ENCODE measurements at places on chromosomes 5 and 9.
A peak's percentile ranks its signal among the peaks of the same experiment; 100 is the strongest.

DNA sequence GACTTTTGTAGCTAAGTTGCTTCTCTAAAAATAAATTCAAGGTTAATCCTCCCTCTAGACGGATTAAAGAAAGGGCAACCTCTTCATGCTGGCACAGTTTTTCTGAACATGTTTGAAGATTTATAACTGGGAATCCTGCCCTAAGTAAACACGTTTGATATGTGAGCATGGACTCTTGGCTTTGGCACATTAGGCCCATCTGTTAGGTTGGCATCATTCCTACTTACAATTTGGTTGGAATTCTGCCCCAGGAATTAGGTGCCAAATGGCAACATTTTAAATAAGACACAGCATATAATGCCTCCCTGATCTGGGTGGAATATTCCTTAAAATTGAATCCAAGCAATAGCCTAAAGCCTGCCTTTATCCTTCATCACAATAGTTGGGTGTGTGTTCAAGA is 372.3 kb upstream of the CDH18 start:
- peak; percentile 98 for DNase-seq

DNA sequence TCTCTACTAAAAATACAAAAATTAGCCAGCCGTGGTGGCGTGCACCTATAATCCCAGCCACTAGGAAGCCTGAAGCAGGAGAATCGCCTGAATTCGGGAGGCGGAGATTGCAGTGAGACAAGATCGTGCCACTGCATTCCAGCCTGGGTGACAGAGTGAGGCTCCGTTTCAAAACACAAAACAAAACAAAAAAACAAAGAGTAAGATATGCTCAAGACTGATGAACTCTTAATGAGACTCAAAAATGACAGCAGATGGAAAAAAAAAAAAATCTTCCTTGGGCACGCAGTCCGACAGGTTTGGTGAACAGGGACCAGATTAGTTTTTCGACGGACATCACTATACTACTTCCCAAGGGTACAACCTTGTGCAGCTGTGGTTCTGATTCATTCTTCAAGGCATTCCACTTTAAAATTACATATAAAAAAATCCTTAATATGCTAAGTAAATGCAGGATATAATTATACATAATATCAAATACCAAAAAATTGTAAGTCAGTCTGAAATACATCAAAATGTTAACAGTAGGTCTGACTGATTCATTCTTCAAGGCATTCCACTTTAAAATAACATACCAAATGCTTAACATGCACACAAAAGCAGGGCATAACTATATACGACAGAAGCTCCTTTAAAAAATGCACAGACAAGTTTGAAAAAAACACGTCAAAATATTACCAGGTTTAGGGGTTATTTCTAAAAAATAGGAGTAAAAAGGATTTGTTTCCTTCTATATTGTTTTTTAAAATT is 12.3 kb downstream of the PSIP1 start:
- DNase-seq, result no peak

DNA sequence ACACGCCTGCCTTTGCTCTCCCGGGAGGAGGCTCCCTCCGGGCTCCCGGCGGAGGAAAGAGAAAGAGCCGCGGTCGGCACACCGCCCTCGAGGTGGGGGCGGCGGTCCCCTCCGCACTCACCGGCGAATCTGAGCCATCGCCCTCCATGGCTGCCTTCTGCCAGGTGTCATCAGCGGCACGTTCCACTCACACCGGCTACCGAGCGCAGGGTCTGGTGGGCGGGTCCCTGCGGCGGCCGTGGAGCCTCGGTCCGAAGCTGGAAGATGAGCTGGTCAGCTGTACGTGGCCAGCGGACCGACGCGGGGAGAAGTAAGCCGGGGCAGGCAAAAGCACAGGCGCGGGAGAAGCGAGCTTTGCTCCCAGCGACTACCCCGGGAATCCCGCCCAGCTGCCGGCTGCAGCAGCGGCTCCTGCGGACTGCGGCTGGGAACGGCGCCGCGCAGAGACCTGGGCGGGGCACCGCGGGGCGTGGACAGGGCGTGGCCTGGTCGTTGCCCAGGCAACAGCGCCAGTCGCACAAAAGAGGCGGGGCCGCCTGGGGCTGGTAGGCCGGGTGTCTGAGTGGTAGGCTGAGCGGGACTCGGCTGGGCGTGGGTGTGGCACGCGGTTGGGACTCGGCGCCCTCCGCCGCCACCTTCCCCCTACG is at the start of gene TRIM36:
Gene TRIM36, minus strand, starts transcription at position 422 of the 647 bp plus-strand sequence. Its CDS starts 274 bp downstream, at position 148.
- peak; percentile 81 for DNase-seq

GRCh38 chr5:90308787-90309585 is 100.6 kb downstream of the CETN3 start:
- DNase-seq, result no peak

DNA sequence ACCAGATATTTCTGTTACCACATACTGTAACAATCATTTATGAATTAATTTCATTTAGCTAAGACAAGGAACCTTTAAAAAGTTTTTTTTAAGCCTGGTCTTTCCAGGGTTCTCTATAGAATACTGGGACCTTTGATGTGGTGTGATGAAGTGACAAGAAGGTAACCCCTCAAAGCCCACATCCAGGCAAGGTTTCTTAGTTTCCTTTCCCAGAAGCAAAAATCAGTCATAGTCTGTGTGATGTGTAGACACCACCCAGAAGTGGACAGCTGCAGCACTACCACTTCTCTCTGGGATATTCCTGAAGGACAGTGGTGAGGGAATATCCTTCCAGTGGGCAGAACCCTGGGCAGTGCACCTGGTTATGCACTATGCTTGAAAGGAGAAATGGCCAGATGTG is 115.6 kb downstream of the TTC39B start:
- no peak for DNase-seq

DNA sequence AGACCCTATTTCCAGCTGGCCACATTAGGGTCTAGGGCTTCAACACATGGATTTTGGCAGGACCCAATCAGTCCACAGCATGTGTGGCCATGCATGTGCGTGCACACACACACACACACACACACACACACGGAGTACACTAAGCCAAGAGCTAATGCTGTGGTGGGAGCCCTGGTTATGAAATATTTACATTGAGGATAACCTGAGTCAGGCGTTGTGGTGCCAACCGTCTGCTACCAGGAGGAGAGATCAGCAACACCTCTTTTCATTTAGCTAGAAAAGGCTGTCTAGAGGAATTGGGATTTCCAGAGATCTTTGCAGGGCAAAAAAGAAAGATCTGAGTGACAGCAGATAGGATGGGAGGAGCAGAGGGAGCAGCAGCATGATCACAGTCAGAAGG is 141.5 kb downstream of the TRPM3 start:
- no peak for DNase-seq

DNA sequence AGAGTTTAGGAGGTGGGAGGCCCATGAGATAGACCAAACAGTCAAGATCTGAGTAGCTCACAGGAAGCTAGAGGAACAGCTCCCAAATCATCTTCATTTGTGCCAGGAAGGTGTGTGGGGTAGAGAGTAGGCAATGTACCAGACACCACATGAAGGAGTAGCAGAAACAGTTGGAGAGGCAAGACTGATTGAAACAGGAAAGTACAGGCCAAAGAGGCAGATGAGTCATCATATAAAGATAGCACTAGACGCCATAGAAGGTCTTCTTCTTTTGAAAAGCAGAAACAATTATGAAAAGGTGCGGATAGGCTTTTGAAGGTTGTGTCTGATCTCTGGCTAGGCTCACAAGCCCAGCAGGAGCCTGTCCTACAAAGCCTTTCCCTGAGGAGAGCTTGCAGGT is 62.7 kb upstream of the PALM2AKAP2 start:
- no peak for DNase-seq

DNA sequence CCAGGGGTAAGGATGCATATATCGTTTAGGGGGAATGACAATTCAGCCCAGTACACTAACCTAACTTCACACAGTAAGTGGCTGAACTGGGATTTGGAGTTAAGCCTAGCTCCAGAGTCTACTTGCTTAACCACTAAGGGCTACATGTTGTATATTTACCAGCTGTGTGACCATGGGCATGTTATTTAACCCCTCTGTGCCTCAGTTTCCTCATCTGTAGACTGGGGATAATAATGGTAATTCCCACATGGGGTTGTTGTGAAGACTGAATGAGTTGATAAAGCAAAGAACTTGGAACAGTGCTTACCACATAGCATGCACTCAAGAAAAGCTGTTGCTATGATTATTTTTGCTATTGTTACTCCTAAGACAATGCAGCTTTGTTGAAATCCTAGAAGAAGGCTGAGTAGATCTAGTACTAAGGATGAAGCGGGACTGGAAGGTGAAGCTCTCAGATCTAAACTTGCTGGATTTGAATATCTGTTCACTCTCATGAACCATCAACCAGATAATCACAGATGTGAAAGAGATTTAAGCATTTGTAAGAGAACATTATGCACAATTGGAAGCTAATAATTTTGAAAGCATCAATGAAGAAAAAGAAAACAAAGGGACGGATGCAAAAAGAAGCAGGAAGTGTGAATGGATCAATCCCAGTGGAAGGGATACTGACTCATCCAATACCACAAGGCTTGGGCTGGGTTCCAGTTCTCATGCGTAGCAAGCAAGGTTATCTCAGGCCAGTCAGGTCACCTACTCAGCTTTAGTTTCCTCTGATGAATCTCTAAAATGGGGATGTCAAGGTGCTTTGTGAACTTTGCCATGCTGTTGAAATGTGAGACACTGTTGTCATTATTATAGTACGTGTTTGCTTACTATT is 78.5 kb upstream of the TBC1D2 start:
- no peak for DNase-seq

DNA sequence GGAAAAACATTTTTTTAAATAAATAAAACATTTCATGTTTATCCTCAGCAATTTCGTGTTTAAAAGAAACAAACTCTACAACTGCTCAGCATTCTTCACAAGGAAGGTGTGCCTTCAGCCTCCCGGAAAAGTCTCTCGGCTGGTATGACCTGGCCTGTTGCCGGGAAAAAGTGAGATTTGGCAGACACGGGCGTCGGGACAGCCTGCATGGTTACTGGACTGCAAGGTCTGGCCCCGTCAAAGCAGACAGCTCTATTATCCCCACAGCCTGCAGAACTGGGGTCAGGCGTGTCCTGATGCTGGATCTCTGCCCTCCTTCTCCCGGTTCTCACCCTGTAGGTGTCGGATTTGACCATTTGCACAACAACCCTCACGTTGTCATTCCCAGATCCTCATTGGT is 120.3 kb upstream of the SPATA31C2 start:
- no peak for DNase-seq

DNA sequence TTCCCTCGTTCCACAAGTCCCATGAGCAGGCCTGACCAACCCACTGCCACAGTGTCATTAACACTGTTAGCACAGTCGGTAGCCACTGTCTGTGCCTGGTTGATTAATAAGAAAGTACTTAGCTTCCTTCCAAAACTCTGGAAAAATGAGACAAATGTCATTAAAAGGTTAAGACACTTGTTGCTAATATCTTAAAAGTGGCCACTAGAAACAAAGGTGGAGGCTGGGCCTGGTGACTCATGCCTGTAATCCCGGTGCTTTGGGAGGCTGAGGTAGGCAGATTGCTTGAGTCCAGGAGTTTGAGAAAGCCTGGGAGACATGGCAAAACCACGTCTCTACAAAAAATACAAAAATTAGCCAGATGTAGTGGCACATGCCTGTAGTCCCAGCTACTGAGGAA is 194.0 kb downstream of the PDZD2 start:
- no peak for DNase-seq

DNA sequence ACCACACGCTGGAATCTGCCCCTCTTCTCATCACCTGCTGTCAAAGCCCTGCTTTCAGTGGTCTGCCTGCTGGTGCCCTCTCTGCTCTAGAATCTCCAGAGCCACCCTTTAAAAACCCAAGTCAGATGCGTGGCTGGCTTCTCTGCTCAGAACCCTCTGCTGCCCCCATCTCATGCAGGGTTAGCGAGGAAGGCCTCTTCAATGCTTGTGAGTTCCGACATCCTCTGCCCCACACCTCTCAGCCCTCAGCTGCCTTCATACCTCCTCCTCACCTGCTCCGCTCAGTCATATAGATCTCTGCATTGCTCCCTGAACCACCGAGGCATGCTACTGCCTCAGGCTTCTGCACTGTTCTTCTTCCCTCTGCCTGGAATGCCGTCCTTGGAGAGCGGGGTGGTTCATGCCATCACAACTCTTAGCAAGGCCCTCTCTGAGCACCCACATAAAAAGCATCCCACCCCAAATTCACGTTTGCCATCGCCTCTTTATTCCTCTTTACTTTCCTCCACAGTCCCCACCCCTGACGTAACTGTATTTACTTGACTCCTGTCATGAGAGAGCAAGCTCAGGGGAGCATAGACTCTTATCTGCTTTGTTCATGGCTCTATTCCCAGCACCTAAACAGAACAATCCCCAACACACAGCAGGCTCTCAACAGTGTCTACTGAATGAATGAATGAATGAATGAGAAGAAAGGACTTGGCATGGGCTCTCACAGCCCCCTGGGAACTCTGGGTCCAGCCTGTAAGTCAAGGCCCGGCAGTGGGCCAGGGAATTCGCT is 10.4 kb downstream of the SHB start:
- DNase-seq, result no peak

- DNase-seq, result no peak
Measured at GRCh38 chr5:129094924-129095899, 663 bp downstream of the ISOC1 start.

DNA sequence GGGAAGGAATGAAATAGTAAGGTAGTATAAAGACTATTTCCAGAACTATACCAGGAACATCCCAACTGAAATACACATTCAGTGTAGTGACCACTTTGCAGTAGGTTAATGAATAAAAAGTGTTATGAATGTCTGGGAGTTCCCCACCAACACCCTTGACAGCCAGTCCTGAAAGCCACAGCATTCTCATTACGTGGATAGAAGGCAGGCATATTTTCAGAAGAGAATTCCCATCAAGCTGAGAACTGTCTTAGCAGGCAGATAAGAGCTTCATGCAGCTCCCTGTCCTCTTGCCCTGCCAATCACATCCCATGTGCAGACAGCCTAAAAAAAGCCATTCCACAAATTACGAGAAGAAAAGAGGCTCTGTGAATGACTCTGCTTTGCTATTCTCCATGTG is 695.0 kb downstream of the DTWD2 start:
- no peak for DNase-seq

- DNase-seq, result no peak
Measured at GRCh38 chr9:71121275-71122021, at the start of gene TRPM3. TRPM3 (minus strand) TSS chr9:71121621; CDS start chr9:71121354, 267 bp downstream.

DNA sequence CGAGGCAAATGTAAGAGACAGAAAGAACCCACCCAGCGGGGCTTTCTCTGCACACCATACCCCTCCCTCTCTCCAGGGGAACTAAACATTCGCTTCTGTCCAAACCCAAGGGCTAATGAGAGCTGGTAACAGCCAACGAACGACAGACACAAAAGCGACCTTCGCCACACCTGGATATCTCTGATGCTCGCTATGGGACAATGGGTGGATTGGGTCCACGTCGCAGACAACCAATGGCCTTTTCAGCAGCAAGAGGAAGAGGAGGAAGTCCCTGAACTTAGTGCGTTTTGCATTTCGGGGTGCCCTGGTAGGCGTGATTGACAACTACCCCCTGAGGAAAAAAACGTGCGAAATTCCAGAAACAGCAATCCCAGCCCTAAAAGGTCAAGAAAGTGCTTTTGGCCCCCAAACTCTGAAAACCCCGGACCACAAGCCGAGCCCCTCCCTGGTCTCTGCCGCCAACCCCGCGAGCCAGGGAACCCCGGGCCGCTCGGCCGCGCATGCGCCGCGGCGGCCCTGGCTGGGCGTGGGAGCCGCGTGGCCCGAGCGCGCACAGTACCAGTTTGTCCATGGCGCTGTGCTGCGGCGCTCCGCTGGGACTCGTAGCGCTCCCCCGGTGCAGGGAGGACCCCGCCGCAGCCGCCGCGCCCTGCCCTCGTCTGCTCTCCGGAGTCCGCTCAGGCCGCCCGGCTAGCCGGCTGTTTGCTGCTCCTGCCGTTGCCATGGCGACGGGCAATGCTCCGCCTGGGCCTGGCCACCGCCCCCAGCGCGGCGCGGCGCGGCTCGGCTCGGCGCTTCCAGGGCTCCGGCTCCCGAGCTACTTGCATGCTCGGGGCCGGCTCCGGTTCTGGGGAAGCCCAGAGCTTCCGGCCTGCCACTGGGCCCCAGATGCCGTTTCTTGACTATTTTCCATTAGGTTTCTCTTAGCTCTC is 66.9 kb upstream of the DNAH5 start:
- DNase-seq, result peak; percentile 74
